Globus pallidus (tissue), 1 donor: ENCODE measurements at places on chromosomes 13 and 19.

GRCh38 chr19:7942981-7943443 is 454 bp downstream of the TIMM44 start:
- DNase-seq = no peak

- DNase-seq = peak; percentile 36
Observed at GRCh38 chr13:19984430-19985218, 26.1 kb downstream of the ZMYM2 start.

- no peak for DNase-seq
Observed at GRCh38 chr19:45508861-45509691, 1.8 kb downstream of the VASP start.

DNA sequence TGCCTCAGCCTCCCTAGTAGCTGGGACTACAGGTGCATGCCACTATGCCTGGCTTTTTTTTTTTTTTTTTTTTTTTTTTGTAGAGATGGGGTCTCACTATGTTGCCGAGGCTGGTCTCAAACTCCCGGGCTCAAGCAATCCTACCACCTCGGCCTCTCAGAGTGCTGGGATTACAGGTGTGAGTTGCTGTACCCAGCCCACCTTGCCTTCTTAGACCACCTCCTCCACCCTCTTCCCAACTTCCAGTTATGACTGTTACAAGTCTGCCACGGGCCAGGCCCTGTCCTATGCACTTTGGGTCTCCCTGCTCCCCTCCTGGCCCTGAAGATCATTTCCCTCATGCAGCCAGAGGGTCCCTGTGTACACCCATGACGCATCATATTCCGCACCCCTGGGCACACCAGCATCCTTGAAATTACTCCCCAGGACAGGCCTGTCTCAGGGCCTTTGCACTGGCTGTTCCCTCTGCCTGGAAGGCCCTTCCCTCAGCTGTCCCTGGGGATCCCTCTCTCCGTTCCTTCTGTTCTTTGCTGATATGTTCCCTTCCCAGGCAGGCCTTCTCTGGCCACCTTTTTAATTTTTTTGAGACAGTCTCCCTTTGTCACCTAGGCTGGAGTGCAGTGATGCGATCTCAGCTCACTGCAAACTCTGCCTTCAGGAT is 3.0 kb downstream of the LGALS4 start:
- no peak for DNase-seq

GRCh38 chr19:8142513-8142900 is 6.9 kb downstream of the FBN3 start:
- DNase-seq = no peak

DNA sequence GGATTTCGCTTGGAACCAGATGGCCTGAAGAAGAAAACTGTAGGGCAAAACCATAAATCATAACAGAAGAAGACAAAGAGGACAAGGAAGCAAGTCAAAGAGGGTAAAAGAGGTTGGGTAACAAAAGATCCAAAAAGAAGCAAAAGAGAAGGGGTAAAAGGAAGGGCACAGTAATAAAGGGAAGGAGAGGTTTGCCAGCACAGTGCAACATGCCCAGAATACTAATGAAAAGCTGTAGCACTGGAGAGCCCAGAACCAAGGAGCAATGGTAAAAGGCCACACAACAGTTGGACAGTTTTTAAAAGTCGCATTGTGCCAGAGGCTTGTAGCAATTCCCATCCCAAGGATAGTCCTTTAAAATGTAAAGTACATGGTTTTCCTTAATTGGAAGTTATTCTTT is 506.6 kb downstream of the PCDH9 start:
- peak; percentile 75 for DNase-seq

DNA sequence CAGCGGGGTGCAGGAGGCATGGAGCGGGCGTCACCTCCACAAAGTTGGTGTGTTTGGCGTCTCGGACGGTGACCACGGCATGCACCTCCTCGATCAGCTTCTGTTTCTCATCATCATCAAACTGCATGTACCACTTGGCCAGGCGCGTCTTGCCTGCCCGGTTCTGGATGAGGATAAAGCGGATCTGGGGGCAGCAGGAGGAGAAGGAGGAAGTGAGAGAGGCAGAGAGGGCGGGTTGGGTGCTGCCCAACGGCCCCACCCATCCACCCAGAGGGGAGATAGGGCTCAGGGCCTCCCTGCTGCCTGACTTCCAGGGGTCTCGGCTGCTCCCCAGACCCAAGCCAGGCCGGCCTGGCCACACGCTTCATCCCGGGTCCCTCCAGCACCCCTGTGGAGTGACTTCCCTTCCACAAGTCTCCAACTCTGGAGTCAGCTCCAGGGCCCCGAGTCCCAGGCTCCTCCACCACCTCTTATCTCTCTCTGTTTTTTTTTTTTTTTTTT is 4.6 kb downstream of the AP2S1 start:
- DNase-seq = no peak

- no peak for DNase-seq
Observed at GRCh38 chr13:79492313-79492798, 11.4 kb downstream of the NDFIP2 start.

DNA sequence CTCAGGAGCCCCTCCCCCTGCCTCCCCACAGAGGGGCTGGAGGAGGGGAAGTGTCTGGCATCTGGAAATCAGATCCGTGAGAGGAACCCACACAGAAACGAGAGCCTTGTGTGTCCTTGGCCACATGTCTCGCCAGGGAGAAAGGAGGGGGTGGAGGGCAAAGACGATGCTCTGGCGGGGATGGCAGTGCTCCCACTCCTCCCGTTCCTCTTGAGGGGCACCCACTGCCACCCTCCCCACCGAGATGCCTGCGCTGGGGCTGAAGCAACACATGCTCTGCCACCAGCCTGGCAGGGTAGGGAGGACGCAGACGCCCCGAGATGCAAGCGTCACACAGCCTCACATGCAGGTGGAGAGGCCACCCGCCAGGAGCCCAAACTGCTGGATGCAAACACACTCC is 2.8 kb downstream of the ADGRL1 start:
- DNase-seq = no peak

DNA sequence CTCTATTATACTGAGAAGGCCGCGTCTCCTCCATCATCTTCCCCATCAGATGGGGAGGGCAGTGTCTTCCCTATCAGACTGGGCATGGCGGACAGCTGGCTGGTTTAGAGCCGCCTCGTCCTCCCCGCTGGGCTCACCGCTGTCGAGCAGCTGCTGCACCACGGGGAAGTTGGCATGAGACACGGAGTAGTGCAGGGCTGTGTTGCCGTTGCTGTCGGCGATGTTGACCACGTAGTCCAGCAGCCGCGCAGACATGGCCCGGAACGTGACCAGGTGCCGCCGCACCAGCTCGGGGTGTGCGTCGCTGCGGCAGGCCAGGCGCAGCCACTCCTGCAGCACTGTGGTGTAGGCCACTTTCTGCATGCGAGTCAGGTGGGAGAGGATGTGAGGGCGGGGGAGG is 18.8 kb upstream of the SPC24 start:
- no peak for DNase-seq

DNA sequence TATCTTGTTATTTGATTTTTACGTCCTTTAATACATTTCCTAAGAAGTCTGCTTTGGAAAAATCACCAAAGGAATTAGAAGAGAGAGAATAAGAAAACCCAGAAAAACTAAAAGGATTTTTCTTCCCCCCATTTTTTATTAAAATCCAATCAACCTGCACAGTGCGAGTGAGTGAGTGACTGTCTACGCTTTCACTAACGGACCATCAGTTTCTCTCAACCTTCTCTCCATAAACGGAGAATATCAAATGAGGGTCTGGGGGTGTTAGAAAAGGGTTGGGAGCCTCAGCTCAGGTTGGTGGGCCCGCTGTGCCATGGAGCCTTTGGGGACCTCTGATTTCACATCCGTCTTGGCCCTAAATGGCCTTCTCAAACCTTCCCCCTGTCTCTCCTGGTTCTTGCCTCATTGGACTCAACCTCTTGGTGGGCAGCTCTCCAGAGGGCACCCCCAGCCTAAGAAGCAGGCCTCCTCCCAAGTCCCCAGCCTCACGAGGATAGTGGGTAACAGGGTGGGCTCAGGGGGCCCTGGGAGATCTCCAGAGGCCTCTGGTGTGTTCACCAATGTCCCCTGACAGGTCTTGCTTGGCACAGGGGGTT is 763 bp upstream of the LRP3 start:
- DNase-seq = no peak

- no peak for DNase-seq
Observed at GRCh38 chr13:67588607-67589006, 358.5 kb upstream of the PCDH9 start.

DNA sequence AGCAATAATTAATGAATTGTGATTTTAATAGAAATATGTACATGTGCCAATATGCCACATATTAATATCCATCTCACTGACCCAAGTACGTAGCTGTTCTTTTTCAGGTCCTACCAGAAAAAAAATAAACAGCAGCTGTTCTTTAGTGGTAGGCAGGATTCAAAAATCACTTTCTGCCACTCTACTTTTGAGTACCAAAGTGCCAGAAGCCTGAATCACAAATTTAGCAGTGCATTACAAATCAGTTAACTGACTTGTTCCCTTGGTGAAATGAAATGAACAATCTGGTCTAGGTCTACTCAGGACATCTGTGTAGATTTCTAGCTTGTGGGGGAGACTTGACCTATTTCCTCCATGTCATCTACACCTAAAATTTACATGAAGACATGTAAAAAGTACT is 775.5 kb upstream of the GPC6 start:
- DNase-seq = no peak

DNA sequence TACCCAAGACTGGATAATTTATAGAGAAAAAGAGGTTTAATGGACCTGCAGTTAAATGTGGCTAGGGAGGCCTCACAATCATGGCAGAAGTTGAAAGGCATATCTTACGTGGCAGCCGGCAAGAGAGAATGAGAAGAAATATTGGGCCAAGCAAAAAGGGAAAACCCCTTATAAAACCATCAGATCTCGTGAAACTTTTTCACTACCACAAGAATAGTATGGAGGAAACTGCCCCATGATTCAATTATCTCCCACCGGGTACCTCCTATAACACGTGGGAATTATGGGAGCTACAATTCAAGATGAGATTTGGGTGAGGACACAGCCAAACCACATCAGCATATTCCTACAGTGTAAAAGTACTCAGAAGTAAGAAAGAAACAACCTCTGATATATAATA is 4.7 kb upstream of the KBTBD7 start:
- DNase-seq = no peak

- DNase-seq = no peak
Observed at GRCh38 chr13:102203718-102204117, 198.1 kb downstream of the FGF14 start.

DNA sequence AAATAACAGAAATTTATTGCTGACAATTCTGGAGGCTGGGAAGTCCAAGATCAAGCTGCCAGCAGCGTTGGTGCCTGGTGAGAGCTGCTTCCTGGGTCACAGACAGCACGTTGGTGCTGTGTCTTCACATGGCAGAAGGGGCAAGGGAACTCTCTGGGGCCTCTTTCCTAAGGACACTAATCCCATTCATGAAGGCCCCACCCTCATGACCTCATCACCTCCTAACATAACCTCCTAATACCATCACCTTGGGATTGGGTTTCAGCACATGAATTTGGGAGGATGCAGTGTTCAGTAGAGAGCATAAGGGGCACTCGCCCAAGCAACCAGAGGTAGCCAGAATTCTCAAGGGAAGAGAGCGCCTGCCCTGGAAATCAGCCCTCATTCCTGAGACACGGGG is 15.7 kb downstream of the TMEM150B start:
- no peak for DNase-seq

GRCh38 chr19:51372649-51373504 is at the start of gene NKG7:
TSS of gene NKG7 (minus strand) at chr19:51372654. CDS start at chr19:51372535, 119 bp downstream.
- no peak for DNase-seq

DNA sequence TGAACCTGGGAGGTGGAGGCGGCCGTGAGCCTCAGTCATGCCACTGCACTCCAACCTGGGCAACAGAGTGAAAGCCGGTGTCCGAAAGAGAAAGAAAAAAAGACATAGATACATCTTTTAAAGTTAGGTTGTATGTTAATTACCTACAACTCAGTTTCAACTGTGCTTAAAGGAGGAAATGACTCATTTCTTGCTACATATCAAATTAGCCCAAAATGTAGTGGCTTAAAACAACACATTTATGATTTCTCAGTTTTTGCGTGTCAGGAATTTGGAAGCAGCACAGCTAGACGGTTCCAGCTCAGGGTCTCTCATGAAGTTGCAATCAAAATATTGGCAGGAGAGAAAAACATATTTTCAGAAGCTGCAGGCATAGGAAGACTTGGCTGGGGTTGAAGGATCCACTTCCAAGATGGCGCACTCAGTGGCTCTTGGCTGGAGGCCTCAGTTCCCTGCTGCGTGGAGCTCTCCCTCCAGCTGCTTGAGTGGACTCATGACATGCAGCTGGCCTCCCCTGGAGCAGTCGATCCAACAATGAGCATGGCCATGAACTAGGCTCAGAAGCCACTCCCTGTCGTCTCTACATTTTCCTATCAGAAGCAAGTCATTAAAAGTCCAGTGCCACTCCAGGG is 7.1 kb downstream of the LDLR start:
- DNase-seq = no peak

GRCh38 chr13:95023405-95023804 is 277.8 kb downstream of the ABCC4 start:
- DNase-seq = no peak

GRCh38 chr19:3520166-3521103 is 14.3 kb downstream of the FZR1 start:
- DNase-seq = no peak

- no peak for DNase-seq
Observed at GRCh38 chr19:35118268-35119020, 2.8 kb downstream of the FXYD3 start.

- DNase-seq = peak; percentile 52
Observed at GRCh38 chr13:100828226-100828625, 153.6 kb upstream of the TMTC4 start.

DNA sequence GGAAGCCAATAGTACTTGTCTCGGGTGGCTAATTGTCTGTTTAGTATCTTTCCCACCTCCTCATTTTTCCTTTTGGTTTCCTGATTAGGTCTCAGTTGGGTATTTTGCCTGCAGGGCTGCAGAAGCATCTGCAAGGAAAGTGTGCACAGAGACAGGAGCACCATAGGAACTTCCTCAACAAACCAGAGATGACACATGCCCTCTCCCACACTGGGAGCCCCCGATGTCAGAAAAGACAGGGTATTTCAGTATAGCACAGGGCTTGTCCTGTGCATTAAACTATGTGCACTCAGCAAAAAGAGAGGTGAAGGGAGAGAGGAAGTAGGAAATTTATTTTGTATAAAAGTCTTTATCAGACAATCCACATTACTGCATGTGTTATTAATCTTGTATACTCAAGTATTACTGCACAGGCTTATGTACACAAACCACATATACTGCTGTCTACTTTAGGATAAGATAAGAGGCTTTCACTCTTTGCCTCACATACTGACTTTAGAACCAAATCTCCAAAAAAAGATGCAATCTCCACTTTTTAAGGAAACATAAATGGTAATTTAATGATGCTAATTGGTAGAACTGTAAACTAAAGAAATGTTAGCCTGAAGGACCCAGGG is 501.0 kb downstream of the FOXO1 start:
- DNase-seq = no peak

- DNase-seq = no peak
Observed at GRCh38 chr13:50629497-50629896, 214.0 kb downstream of the DLEU7 start.
